GM23248 (cell line): ENCODE measurements at places on chromosomes 12 and 14. TPM values are rescaled to one million over a fixed set of nuclear protein-coding genes. Genes with fewer than 3 reads are reported as not detected.
A peak's percentile ranks its signal among the peaks of the same experiment; 100 is the strongest.

The KLHL42 gene
- 13.6 and 15.3 TPM in 2 replicates for polyA plus RNA-seq

DNA sequence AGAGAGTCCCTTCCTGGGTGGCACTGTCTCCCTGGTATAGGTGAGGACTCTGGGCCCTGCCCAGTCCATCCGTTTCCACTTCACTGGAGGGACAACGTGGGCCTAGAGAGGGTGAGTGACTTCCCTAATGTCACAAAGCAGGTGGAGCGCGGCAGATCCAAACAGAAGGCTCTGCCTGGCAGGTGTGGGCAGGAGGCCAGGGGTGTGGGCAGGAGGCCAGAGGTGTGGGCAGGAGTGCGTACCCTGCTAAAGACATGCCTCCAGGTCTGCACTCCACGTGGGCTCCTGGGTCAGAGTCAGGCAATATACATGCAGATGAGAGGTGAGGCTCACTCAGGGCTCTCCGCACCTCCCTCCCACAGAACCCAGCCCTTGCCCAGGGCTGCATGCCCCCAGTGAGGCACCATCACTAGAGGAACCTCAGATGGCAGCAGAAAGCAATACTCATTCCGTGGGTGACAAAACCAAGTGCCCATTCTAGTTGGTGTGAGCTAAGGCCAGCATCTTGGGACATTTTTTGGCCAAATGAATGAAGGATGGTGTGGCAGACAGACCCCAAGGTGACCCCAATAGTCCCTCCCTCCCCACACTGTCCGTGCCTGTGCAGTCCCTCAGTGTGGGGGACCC lies 271.6 kb upstream of the RTL1 start:
- DNase-seq: no peak
- no peak overlapping the region for H3K27ac ChIP-seq
- no peaks in the 10 kb centered on the region for H3K27me3 ChIP-seq
- H3K4me1 ChIP-seq: no peaks in the 10 kb centered on the region
- H3K36me3 ChIP-seq: no peaks in the 10 kb centered on the region

DNA sequence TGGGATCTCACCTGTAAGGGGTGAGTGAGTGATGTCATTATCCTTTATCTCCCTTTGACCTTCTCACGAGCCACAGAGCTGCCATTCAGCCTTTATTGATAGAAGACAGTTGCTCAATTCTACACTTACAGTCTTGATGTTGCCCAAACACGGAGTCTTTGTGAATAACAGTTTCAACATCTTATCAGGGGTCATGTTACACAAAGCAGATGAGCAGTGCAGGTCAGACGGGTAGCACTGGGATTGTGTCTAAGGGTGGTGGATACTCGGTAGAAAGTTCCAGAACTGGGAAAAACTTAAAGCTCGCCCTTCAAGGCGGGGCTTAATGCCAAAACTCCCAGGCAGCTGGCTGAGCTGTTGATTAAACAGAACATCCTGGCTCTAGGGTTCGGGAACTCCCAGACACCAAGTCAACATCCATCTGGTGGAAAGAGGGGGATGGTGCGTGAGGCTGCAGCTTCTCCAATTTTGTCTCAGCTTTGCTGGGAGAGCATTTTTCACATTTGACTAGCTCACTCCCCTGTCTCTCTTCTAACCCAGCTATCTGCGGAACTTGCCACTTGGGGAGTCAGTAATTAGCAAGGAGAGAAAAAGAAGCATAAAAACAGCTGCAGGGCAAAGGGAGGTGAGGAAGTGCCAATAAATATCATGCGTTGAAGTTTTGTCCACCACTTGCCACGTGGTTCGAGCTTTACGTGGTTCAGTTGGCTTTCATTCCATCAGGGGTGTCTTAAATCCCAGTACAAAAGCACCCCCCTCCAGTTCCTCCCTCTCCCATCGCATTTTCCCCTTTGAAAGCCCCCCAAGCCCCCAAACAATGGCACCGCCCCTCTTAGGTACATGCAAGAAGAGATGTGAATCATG lies 31.0 kb downstream of the FOXN4 start:
- DNase-seq: peak; percentile 40
- H3K27ac ChIP-seq: no peak overlapping the region
- H3K4me1 ChIP-seq: no peaks in the 10 kb centered on the region
- H3K27me3 ChIP-seq: peaks cover 13% of the 10 kb centered on the region; the same call in 1 of the 2 replicates
- no peak overlapping the region for H3K4me3 ChIP-seq

The TMEM106C gene
- polyA plus RNA-seq: 69.4 and 70.4 TPM in 2 replicates

DNA sequence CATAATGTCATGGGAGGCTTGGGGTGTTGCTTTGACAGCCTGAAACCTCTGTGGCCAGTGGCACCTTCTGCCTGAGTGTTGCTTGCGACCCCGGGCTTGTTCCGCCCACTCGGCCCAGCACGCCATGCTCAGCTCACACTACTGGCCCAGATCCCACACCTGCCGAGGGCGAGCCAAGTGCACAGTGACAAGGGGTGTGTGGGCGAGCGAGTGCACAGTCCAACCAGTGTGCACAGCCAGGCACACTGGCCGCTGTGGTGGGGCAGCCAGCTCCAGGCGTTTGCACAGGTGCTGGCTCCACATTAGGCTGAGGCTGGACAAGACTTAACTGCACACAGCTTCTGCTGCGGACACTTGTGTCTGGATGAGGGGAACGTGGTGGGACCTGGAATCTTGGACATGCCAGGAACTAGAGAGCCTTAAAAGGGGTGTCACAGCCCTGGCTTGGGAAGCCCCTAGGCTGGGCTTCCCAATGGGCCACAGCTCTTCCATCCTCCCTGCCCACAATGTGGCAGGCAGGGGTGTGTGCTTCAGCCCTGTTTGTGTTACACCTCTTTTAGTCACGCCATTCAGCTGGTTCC lies 609.2 kb upstream of the FOXG1 start:
- H3K36me3 ChIP-seq: no peaks in the 10 kb centered on the region
- no peak for DNase-seq
- no peak overlapping the region for H3K4me3 ChIP-seq
- H3K27ac ChIP-seq: no peak overlapping the region
- H3K4me1 ChIP-seq: no peaks in the 10 kb centered on the region
- H3K27me3 ChIP-seq: no peaks in the 10 kb centered on the region

DNA sequence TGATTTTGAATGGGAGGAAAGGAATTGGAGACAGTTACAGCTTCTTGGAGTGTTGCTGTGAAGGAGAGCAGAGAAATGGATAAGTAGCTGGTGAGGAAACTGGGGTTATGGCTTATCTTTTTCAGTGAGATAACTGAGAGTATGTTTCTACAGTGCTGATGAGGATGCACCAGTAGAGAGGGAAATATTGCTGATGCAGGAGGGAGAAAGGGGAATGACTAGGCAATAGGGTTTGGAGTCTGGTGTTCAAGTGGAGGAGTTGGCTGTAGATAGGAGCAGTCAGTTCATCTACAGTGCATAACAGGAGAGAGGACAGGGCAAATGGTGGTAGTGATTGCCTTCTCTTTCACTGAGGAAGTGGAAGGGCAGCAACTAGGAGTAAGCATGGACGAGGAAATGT lies 33.0 kb downstream of the SPATS2 start:
- no peaks in the 10 kb centered on the region for H3K27me3 ChIP-seq
- DNase-seq: no peak
- no peak overlapping the region for H3K4me3 ChIP-seq
- H3K36me3 ChIP-seq: no peaks in the 10 kb centered on the region

The PIWIL1 gene
- polyA plus RNA-seq: not detected in 2 replicates

- H3K4me3 ChIP-seq: no peak overlapping the region
- no peaks in the 10 kb centered on the region for H3K27me3 ChIP-seq
- H3K36me3 ChIP-seq: no peaks in the 10 kb centered on the region
- peaks cover 4% of the 10 kb centered on the region; the same call in 1 of the 2 replicates for H3K4me1 ChIP-seq
- peak; percentile 81 for DNase-seq
- peak overlapping the region; percentile 37 for H3K27ac ChIP-seq
Observed at GRCh38 chr12:51262758-51263177, 7.4 kb downstream of the SMAGP start.
